Stimulated activated CD8-positive, alpha-beta memory T cell treated with anti-CD3 and anti-CD28 coated beads, Interleukin-4, amount 100 ng/mL, for 4 hours (primary cell): ENCODE measurements at places on chromosomes 2 and 18.

GRCh38 chr18:48519431-48520100 is 19.3 kb upstream of the CTIF start:
- no peak for DNase-seq

DNA sequence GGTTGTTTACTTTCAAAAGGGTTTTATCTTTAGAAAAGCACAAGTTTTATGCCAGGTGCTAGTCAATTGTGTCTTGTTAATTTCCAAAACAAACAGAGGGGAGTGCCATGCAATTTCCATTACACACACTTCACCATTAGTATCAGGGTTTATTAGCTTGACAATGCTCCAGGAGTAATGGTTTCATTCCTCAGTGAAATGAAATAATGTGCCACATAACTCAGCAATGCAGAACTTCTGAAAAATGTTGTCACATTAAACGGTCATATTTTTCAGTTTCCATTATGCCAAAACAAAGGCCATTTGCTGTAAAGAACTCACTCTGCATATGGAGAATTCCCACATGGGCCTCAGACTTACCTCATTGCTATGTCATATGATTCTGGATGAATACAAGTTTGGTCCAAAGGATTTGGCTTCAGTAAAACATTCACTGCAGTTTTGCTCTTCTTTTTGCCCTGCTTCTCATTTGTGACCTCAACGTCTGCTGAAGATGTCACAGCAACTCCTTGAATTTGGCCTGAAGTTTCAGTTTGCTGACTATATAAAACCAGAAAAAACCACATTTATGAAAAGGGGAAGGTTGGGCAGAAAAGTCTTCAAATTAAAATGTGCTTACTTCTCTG is 198.2 kb downstream of the SRBD1 start:
- DNase-seq = no peak

GRCh38 chr2:195985741-195986140 is 82.9 kb downstream of the DNAH7 start:
- no peak for DNase-seq

- DNase-seq = no peak
Observed at GRCh38 chr2:72713857-72714256, 112.0 kb downstream of the EXOC6B start.

DNA sequence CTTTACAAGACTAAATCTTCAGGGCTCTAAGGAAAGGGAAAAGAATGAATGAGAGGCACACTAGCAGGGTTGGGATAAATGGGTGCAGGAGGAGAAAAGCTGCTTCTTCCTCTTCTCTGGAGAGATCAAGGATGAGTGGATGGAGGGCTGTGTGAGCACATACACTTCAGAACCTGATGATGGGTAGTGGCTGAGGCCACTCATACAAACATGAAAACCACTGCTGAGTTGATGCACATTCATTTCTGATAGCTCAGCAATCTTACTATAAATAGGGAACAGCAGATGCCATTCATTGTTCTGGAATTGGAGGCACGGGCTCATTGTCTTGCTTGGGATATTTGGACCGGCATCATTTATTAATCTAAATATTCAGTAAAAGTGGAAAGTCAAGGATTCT is 152.4 kb upstream of the KCTD1 start:
- no peak for DNase-seq

DNA sequence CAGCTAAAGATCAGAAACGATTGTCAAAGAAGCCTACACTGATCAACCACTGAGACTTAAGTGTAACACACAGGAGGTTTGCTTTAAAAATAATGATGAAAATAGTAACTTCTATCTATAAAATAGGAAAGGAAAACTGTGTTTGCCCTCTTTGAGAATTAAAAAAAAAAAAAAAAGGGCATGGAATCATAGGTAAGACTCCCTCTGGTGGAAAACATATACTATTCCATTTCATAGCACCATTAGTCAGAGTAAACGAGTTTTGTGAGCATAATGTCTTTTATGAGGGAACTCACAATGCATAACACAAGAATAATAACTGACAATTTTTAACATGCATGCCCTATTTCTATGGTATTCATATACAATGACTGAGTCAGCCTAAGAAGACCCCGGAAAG is 36.3 kb downstream of the SLC35F5 start:
- DNase-seq = no peak

- no peak for DNase-seq
Observed at GRCh38 chr2:71469403-71470398, 16.3 kb downstream of the DYSF start.

GRCh38 chr2:109316091-109316490 is 187.1 kb downstream of the SH3RF3 start:
- no peak for DNase-seq

DNA sequence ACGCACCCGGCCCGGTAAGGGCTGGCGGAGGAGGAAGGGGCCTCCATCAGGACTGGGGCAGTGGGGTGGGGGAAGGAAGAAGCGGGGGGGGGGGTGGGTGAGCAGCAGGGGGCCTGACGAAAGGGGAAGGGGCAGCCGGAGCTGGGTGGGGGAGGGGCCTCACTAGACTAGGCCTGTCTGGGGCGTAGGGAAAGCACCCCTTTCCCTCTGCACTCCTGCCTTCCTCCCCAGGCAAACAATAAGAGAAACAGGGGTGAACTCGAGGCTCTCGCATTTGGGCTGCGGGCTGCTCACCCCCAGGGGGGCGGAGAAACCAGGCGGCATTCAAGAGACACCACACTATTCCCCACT is 82.7 kb upstream of the POMC start:
- DNase-seq = no peak

DNA sequence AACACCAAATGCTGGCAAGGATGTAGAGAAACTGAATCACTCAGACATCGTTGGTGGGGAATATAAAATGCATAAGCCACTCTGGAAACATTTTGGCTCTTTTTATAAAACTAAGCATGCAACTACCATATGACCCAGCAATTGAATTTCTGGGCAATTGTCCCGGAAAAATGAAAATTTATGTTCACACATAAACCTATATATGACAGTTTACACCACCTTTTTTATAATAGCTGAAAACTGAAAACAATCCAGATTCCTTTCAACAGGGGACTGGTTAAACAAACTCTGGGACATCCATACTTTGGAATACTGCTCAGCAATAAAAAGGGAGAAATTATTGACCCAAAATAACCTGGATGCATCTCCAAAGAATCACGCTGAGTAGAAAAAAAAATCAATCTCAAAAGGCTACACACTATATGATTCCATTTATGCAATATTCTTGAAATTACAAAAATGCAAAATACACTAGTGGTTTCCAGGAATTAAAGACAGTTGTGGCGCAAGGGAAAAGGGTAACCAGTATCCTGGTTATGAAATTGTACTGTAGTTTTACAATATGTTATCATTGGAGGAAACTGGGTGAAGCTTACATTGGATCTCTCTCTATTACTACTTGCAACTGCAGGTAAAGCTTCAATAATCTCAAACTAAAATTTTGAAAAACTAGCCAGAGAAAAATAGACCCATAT is 130.2 kb upstream of the PID1 start:
- no peak for DNase-seq

GRCh38 chr2:173354073-173354581 is 545 bp upstream of the CDCA7 start:
- DNase-seq = no peak

DNA sequence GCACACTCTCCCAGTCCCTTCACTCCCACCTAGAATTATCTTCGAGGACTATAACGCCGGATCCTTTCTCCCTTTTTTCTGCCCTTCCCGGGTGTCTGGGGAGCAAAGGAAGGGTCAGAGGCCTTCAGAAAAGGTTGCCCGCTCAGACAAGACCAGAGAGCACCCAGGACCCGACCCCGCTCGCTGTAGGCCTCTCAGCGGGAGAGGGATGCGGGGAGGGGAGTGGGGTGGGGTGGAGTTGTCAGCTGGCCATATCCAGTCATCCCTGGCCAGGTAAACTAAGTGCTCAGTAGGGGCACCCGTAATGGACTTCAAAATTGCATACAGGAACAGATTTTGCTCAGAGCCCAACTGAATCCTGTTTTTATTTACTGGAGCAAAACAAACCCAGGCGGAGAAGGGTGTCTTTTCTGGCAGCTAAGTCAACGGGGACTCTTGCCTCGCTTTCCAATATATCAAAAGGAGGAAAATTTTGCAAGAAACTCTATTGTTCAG is 65.0 kb downstream of the NOL4 start:
- no peak for DNase-seq

GRCh38 chr2:153299809-153300208 is 178.8 kb downstream of the RPRM start:
- no peak for DNase-seq

- DNase-seq = no peak
Observed at GRCh38 chr2:219969508-219969907, 342.1 kb downstream of the SLC4A3 start.

DNA sequence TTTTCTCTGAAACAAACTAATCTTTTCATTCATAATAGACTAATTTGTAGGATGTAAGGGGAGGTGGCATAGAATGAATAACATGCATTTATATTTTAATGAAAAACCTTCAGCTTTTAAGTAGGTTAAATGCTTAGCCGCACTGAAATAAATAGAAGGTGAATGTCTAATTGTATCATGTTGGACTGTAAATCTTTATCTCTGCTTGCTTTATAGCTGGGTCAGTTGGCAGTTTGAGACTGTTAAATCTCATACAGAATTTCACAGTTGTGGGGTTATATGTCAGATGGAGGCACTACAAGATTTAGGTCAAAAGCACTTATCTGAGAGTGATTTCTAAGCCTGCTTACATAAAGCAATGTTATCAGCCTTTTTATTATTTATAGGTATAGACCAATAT is 174.7 kb upstream of the SIX3 start:
- no peak for DNase-seq

GRCh38 chr2:125169764-125170146 is 1144.7 kb downstream of the CNTNAP5 start:
- DNase-seq = no peak

- DNase-seq = no peak
Observed at GRCh38 chr2:64939332-64939917, 49.8 kb upstream of the SLC1A4 start.

DNA sequence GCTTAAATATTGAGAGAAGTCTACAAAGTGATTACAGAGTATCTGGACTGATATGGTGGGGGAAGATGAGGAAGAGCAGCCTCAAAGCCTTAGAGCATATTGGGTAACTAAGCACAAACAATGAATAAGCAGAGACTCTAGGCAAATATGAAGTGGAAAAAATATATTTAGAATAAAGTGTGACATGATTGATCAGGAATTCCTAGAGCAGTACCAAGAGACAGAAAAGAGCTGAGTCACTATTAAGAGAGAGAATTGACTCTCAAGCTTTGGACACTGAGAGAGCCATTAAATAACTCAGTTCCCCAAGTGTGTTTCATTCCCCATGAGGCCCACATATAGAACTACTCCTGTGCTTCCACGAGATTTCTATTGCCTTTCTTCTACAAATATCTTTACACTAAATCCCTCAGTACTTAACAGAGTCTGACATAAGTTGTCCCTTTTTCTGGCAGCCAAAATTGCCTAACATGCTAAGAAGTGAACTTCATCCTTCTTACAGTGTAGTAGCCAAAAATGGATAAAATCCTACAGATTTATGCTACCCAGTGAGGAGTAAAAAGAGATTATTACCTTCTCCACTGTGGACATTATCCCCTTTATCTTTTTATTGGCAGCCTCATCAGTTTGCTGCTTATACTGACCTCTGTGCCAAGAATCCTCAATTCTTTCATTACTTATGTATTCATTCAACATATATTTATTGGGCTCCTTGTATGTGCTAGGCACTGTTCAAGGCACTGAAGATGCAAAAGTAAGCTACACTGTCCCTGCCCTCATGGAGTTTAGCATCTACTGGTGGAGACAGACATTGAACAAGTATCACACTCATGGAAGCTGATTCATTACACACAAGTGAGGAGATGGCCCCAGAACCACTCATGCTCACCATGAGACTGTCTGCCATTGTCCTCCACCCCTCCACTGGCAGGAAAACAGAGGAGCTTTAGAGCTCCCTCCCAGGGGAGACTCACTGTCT is 45.4 kb downstream of the SLC40A1 start:
- DNase-seq = no peak

- no peak for DNase-seq
Observed at GRCh38 chr18:55588111-55588869, at the start of gene TCF4. Gene TCF4 (minus strand): TSS chr18:55588192. CDS start chr18:55587116, 1,076 bp downstream.

GRCh38 chr2:16012626-16013358 is 72.4 kb downstream of the MYCN start:
- DNase-seq = no peak

- DNase-seq = no peak
Observed at GRCh38 chr2:218615868-218616315, 8.2 kb downstream of the PLCD4 start.

DNA sequence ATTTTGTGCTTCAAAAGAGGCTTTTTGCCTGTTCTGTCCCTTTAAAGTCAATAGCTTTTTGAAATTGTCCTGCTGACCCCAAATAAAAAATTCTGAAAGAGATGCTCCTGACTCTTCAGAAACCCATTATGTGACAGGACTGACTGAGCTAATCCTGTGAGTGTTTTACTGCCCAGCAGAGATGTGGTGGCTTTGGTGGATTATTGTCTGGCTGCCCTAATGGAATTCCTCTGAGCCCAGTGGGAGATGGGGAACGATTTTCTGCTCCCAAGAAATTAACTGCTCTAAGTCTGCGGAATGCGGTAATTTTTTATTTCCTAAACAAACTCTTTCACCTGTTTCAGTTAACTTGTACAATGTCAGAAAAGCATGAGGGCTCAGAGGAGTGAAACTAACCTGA is 258.2 kb downstream of the IKZF2 start:
- DNase-seq = no peak

DNA sequence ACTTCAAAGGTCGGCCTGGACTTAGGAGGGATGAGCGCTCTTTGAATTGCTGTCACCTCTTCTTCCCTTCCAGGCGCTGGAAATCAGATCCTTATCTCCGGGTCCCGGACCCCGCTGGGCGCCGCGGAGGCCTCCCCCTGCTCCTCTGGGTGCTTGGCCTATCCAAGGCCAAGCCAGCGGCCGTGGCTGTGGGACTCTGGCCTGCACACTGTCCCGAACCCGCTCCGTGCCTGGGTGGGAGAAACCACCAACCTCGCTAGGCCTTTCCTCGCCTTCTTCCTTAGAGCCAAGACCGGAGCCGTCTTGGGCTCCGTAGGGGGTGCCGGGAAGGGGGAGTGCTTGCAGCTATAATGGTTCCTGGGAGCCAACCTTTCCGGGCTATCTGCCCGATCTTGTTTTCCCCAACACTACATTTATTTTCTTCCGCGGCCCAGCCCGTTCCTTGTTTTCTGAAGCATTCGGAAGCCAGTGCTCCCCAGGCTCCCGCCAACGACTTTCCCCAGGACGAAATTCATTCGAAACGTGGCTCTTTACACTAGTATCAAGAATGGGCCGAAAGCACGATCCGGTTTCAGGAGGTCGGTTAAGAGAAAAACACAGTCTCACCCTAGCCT is 2.4 kb downstream of the OSR1 start:
- DNase-seq = no peak

GRCh38 chr2:29375843-29376242 is 260.6 kb downstream of the CLIP4 start:
- DNase-seq = no peak

- no peak for DNase-seq
Observed at GRCh38 chr2:201517094-201517493, 65.6 kb downstream of the STRADB start.

DNA sequence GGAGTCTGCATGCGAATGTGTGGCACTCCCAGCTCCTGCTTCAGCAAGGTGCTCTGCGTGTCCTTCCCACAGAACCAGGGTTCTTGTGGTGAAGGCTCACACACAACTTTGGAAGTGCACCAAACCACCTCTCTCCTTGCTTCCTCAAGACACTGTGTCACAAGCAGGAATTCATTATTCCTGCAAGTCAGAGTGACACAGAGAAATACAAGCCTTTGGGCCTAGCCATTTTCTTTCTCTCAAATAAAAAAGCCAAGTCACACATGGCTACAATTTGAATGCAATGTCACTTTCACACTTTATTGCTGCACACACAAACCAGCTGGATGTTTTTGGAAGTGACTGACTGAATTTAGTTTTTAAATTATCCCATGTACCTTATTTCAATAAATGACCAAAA is 30.1 kb upstream of the THOC1 start:
- no peak for DNase-seq
